Stimulated activated CD4-positive, alpha-beta T cell treated with anti-CD3 and anti-CD28 coated beads, Interleukin-4, amount 100 ng/mL, for 4 hours (primary cell): ENCODE measurements at places on chromosomes 6 and 20.

DNA sequence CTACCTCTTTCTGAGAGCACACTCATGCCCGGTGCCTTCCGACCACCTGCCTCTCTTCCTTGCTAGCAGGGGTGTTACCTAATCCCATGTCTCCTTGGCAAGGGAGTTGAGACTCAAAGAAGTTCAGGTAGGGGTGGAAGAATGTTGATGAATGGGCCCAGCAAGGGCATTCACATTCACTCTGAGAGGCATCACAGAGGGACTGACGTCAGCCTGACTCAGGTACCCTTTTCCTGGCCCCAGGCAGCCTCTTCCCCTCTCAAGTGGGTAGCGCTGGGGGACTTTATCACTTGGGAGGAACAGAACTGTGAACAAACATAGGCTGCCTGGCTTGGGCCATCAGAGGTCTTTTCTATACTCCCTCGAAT lies 35.3 kb downstream of the HM13 start:
- DNase-seq = no peak

DNA sequence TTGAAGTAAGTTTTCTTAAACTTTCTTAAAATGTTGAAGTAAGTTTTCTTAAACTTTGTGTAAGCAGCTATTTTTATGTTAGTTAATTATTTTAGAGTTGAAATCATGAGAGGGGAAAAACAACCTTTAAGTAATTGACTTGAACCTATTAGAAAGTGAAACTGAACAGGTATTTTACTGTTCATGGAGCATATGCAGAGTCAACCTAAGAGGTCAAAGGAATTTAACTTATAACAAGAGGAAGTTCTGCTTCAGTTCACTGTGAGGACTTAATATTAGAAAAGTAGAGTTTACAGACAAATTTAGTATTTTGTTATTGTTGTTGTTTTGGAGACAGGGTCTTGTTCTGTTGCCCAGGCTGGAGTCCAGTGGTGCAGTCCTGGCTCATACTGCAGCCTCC lies 38.0 kb downstream of the CDYL start:
- DNase-seq = no peak

GRCh38 chr6:31178143-31179041 lies 7.9 kb upstream of the POU5F1 start:
- DNase-seq = no peak

GRCh38 chr6:121880831-121881230 lies 445.4 kb downstream of the GJA1 start:
- DNase-seq = no peak

GRCh38 chr6:71393981-71394432 lies 105.4 kb downstream of the OGFRL1 start:
- no peak for DNase-seq

GRCh38 chr6:88262332-88262731 lies 96.2 kb upstream of the CNR1 start:
- DNase-seq = no peak

DNA sequence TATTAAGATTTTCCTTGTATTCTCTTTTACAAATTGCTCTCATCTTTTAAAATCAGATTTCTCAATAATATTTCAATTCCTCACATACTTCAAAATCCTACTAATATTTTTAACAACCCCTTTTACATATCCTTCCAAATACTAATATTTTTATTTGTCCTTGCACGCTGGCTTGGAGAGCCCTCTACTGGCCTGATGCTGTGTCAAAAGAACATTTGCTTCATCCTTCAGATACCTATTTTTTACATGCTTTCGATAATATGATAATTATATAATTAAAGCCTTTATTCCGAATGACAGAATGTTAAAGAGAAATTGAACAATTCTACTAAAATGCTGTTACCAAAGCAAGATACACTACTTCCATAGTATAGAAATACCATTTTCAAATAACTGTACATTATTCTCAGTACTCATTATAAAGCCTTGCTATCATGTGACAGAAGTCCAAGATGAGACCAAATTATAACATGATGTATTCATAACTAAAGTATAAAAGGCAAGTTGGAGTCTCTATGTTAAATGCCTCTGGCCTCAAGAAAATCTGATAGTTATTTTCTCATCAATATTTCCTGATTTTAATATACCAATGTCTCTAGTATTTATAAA lies 39.0 kb upstream of the PLN start:
- DNase-seq = no peak

DNA sequence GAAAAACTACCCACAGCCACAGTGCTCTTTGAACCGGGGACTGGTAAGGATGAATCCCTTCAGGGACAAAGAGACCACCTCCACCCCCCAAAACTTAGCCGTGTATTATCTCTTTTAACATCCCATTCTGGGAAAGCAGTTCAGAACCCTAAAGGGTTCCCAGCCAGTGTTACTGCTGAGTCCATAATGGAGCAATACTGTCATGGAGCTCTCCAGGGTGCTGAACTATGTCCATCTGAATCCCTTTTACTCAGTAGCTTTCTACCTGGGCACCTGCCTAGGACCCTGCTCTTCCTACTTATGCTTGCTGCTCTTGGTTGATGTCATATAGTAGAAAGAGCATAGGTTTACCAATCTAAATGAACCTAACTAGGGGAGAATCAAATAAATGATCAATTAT lies 22.3 kb upstream of the SAYSD1 start:
- DNase-seq = no peak

DNA sequence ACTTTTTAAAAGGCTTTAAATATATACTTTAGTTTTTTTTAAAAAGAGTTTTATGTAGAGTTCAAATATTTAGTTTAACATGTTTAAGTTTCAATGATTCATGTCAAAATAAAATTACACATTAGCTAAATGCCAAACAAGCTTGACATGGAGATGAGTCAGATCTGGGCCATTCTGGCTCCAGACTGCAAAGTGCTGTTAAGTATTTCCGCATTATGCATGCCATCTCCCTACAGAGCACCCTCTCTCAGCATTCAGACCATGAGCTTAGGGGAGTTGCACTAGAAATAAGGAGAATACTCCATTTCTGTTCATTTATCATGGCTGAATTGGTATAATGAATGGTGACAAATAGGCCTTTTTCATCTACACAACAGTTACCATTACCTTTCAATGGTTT lies 21.5 kb upstream of the HS3ST5 start:
- DNase-seq = no peak

GRCh38 chr20:24619212-24619611 lies 149.8 kb downstream of the SYNDIG1 start:
- DNase-seq = no peak

DNA sequence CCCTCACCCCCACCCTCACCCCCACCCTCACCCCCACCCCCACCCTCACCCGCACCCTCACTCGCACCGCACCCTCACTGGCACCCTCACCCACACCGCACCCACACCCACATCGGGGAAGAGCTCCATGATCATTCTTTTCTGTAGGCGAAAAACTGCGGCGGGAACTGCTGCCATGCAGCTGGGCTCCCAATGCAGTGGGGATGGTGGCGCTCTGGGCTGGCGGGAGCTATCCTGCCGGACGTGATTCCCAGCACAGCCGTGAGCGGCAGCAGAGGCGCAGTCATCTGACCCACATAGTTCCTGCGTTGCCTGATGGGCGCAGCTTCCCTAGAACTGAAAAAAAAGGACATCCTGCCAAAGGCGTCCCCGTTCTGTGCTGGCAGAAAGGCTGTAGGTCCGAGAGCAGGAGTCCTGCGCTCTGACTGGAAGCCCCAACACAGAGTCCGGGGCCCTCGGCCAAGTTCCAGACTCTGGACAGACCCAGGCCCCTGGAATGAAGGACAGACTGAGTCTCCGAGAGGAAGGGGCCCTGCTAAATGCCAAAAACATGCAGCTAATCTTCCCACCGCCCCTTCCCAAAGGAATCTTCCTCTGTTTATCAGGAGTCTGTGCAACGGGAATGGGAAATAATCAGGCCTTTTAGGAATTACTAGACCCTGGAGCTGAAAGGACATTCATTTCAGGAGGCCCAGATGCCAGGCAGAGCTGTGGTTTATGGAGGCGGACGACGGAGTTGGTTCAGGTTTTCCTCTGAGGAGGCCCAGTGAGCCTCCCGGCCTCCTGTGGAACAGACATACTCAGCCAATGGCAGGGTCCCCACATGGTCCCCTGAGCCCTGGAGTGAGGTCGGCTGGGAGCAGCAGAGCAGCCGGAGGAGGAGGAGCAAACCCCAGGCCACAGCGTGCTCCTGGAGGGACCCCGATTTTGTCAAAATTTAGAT lies 14.1 kb upstream of the TCFL5 start:
- no peak for DNase-seq

- DNase-seq = no peak
Observed at GRCh38 chr6:45801471-45802289, 214.0 kb downstream of the CLIC5 start.

- DNase-seq = no peak
Observed at GRCh38 chr6:34362176-34362575, 30.3 kb downstream of the NUDT3 start.

DNA sequence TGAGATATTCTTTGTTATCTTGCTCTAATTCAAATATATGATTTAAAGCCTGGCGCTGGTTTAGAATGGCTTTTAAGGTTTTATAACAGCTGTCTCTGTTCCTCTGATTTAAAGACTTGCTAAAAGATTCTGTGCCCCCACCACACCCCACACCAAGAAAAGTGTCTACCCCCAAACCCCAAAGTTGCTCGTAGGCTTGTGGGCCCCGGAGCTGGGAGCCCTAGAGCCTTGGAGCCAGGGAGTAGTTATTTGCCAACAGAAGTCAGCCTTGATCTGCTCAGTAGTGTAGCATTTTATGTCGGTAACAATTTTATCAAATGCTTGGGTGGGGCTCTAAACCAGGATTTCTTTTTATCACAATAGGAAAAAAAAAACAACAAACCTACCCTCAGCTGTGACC lies 105.2 kb upstream of the TRAF3IP2 start:
- no peak for DNase-seq

- DNase-seq = no peak
Observed at GRCh38 chr6:113690281-113691259, 166.6 kb upstream of the MARCKS start.
